ENCODE measurements at places on chromosomes 5 and 9.

DNA sequence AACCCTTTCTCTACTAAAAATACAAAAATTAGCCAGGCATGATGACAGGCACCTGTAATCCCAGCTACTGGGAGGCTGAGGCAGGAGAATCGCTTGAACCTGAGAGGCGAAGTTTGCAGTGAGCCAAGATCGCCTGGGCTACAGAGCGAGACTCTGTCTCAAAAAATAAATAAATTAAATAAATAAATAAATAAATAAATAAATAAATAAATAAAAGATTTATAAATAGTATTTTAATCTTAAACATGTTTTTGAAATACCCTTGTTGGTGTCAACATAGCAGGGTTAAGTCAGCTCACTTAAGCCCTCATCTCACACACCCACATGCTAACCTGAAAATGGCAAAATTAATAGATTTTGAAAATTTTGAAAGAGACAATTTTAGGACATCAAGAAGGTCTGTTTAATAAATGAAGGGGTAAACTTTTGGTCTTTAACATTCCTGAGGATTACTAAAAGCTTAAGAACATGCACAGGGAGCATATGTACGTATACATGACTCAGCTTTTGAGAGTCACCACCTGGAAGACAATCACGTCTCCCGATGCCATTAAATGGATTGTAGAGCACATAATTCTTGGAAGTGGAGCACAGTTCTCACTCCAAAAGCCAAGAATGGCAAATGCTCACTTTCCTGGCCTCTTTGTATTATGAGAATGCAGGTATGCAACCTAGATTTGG is 202.5 kb downstream of the GDNF start:
- DNase-seq = no peak

- no peak for DNase-seq
Observed at GRCh38 chr9:100206899-100207298, 107.9 kb downstream of the INVS start.

DNA sequence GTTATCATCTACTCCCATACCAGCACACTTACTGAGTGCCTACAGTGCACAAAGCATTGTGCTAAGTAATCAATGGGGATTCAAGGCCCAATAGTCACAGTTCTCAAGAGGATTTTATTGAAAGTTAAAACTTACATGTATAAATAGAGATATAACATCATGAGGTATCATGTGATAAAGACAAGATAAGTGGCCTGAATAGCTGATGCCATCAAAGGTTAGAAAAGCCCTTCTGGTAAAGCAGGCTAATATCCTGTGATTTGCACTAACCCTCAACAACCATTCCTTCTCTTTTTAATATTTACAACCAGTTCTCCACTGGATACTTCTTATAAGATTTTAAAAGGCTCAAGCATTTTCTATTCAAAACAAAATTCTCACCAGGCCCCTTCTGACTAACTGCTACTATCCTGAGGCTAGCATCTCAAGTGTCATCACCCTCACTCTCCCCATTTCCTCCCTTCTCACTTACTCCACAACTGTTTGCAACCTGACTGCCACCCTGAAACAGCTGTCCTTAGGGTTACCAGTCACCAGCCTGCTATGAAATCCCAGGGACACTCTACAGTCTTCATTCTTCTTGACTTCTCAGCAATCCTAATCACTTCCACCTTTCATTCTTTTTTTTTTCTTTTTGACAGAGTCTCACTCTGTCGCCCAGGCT is 377.9 kb downstream of the ENC1 start:
- no peak for DNase-seq

GRCh38 chr5:10374046-10375022 is 20.8 kb downstream of the MARCHF6 start:
- no peak for DNase-seq

DNA sequence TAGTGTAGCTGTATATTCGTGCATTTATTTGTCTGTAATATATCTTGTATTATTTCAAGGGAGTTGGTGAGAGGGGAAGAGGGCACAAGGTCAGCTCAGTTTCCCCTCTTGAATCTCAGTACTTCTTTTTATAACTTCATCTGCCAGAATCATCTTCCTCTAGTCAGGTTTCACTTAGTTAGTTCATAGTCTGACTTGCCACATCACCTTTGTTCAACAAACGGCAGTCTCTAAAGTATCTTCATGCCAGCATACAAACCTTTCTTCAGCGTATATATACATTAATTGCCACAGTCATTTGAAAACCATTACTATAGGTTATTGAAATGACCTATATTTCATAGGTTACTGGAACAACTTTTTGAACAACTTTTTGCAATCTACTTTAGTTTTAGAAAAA is 1.6 kb downstream of the ECM2 start:
- no peak for DNase-seq

GRCh38 chr5:42772265-42772993 is 15.8 kb downstream of the CCDC152 start:
- no peak for DNase-seq

DNA sequence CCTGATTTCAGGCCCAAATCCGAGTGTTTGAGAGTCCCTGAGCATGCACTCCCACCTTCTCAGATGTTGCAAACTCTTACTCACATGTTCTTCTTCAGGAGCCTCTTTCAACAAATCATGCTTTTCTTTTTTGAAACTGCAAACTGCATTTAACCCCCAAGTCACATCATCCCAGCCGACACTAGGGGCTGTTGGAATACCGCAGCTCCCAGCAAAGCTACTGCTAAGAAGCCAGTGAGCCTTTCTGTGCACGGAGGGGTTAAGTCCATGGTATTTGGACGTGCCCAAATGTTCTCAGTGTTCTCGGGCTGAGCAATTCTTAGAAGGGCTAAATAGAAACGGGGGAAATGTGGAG is 282.9 kb downstream of the NFIB start:
- DNase-seq = no peak

- no peak for DNase-seq
Observed at GRCh38 chr9:94783102-94783682, 56.7 kb downstream of the AOPEP start.

GRCh38 chr5:138631096-138631928 is 56.1 kb upstream of the HSPA9 start:
- DNase-seq = no peak

GRCh38 chr5:156019571-156020180 is 307.3 kb upstream of the SGCD start:
- DNase-seq = no peak

DNA sequence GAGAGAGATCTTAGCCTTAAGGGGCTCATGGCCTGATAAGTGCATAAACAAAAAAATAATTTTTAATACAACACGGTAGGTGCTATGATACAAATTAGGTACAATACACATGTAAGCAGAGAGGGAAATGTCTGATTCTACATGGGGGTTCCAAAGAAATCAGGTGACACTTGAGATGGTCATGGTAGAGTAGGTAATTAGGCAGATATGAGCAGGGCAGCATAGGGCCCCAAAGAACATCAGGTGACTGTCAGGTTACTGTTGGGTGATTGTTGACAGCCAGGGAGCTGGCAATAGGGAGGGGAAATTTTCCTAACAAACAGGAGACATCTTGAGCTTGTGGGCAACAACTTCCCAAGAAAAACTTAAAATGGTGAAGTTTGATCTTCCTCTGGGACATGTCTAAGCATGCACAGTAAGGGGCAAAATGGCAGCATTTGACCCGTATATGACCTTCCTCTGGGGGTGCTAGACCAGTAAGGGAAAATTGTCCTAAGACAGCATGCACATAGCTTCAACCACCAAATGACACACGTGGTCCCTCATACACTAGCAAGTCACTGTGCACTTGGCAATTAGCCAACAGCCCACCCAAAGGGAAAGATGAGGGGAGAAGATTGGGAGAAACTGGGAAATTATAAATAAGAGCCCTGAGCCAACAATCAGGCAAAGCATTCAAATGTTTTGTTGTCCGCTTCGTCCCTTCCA is 37.3 kb upstream of the TENT4A start:
- no peak for DNase-seq

All from cortex of kidney (tissue), 1 donor.